Panc1 (cell line): ENCODE measurements at places on chromosomes 4 and X.

DNA sequence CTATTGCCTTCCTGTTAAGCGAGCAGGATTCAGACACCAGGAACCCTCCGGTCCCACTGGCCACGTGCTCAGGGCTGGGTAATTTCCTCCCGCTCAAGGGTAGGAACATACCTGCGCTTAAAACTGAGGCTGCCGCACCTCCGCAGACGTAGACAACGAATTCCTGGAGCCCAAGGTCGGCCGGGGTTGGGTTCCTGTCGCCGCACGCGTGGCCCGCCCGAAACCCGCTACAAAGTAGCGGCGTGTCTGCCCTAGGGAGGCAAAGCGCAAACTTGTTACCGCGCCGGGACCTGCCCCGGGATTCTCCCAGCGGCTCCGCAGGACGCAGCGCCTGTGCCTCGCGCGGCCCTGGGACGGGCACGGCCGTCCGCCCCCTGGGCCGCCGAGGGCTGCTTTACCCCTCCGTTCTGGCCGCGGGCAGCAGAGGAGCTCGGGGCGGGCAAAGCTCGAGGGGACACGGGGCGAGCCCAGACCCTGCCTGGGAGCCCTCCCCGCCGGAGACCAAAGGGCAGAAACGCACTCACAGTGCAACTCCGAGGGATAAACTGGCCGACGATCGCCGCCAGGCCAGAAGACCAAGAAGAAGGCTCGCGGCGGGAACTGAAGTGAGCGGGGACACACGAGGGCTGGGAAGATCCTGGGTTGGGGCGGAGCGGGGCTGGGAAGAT is at the start of gene ERVMER34-1:
Gene ERVMER34-1, minus strand, starts transcription at position 607 of the 668 bp plus-strand sequence. CDS start 5,905 bp downstream, outside the sequence.
- no peak for DNase-seq

GRCh38 chrX:134174859-134175258 is 62.1 kb upstream of the CCDC160 start:
- DNase-seq = no peak

DNA sequence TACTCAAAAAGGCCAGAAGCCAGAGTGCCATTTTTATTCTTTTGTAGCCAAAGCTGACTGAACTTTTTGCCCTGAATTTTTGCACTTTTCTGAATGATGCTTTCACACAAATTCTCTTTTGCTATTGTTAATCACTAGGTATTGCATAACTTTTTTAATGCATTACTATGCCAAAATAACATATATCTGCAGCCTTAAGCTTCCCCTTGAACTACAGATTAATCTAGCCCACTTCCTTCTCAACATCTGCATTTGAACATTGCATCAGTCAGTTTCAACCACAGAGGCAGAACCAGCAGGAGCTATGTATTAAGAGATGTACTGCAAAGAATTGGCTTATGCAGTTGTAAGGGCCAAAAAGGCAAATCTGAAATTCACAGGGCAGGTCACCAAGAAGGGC is 197.6 kb upstream of the GYPA start:
- no peak for DNase-seq

DNA sequence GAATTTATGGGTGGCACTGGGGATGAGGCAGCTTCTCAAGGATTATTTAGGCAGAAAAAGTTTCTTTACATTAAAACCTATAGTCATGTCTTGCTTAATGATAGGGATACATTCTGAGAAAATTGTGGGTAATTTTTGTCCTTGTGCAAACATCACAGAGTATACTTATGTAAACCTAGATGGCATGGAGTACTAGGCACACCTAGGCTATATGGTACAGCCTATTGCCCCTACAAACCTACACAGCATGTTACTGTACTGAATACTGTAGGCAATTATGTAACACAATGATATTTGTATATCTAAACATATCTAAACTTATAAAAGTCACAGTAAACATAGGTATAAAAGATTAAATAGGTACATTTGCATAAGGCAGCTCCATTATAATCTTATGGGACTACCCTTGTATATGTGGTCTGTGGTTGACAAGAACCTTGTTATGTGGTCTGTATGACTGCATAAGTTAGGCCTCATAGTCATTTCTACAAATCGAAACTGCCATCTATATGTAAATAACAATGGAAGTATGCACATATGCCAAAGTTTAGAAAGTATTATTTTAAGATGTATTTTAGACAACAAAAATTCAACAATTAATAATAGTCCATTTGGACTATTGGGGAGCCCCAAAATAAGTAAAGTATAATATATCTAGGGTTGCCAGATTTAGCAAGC is 87.3 kb downstream of the CFAP299 start:
- DNase-seq = no peak

DNA sequence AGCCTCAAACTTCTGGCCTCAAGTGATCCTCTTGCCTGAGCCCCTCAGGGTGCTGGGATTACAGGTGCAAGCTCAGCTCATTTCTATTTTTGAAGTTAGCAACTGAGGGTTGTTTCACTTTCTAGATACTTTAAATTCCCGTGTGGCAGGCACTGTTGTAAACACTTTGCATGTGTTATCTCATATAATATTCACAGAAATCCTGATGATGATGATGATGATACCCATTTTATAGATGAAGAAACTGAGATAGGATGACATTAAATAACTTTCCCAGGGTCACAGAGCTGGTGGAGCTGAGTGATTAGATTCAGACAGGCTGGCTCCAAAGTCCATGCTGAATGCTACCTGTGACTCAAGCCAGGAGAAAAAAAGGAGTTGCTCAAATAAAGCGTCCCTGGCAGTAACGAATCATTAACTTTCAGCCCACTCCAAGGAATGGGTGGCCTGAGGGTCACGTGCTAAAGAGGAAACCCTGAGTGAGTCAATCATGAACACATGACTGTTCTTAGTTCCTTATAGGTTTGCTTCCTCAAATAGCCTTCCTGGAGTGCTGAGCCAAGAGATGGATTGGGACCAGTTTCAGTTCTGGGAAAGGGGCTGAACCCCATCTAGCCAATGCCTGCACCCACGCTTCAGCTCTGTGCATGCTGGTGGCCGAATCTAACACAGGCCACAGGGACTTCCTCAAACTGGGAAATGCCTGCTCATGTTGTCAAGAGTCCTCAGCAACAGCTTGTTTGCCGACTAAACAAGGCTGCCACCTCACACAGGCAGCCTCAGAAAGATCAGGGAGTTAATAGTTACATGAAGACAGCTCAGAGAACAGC is 52.8 kb downstream of the RBM47 start:
- DNase-seq = peak; percentile 73

- no peak for DNase-seq
These were observed 485.3 kb upstream of the PITX2 start for GRCh38 chr4:111108153-111108552.

- DNase-seq = no peak
These were observed 109.1 kb upstream of the PDLIM3 start for GRCh38 chr4:185644408-185644807.

DNA sequence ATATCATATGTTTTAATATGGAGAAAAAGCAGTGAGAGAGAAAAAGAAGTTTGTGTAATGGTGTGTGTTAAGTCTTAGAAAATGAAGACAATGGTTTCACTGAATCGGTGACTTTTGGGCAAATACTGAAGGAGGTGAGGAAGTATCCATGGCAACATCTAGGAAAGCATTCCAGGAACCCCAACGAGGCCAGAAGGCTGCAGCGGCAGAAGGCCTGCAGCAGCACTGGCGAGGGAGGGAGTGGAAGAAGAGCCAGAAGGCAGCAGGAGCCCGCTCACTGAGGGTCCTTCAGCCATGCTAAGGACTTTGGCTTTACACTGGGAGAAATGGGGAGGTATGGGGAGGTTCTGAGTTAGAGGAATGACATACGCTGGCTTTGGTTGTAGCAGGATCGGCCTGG is 26.8 kb downstream of the COQ2 start:
- no peak for DNase-seq

- no peak for DNase-seq
These were observed 48.3 kb upstream of the NOCT start for GRCh38 chr4:138967313-138967712.
